ENCODE measurements at places on chromosomes 1 and 21. TPM values are rescaled to one million over a fixed set of nuclear protein-coding genes. Genes with fewer than 3 reads are reported as not detected.

The MRTO4 gene
- 29.5 TPM for polyA plus RNA-seq

The KPRP gene
- not detected for polyA plus RNA-seq

The CDK18 gene
- 53.2 TPM for polyA plus RNA-seq

The RGS16 gene
- polyA plus RNA-seq, result 1.7 TPM

DNA sequence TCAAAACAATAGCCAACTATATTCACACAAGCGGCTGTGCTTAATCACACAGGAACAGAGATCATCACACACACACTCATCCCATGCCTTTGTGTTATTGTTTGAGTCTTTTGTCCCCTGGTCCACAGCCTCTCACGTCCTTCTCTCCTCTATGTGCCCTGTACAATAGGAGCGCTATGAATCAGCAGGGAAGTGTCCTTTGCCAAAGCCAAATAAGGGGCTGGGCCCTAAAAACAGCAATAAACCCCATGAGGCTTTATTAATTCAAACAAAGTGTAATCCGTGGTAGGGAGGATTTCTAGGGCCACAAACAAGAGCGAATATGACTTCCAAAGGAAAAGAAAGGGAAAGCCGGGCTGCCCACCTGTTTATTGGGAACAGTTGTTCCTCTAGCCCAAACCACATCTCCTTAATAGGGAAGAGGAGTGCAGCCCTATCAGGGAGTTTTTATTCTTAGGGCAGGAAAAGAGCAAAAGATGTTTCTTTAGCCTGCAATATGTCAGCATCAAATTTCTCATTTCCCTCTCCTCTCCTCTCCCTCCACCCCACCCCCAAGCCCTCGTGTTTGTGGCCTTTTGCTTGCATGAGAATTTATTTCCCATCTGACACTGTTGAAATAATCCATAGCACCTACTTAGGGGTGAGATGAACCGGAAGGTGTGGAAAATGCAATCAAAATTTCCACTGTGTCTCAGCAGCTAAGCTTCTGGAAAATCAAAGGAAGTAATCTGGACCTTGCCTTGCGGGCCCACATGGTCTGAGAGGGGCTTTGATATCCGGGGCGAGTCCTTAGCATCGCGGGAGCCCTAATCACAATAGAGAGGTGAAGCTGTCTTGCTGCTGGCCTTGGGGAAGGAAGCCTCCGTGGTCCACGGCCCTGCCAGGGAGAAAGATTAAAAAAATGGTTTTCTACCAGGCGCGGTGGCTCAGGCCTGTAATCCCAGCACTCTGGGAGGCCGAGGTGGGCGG lies 45.3 kb upstream of the ITPKB start:
- DNase-seq, result no peak

DNA sequence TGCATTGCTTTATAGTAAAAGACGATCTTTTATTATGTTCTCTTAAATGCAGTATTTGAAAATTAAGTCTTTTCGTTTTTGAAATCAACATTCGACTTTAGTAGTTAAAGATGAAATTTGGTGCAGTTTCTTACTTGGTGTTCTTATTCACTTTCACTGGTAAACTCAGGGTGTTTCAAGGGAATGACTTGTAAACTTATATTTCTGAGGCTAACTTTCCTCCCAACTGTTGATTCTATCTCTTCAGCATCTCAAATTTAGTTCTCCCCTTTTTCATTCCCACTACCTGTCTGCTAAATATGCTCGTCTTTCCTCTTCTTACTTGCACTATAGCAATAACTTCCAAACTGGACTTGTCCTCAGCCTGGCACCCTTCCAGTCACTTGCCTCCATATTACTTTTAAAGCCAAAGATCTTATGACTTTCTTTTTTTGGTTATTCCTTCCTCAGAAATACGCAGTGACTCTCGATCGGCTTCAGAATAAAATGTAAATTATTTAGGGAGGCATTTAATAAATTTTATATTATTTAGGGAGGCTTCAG lies 988 bp downstream of the SLC35A3 start:
- no peak for DNase-seq

- no peak for DNase-seq
Observed at GRCh38 chr1:239303289-239303688, 83.1 kb upstream of the CHRM3 start.

DNA sequence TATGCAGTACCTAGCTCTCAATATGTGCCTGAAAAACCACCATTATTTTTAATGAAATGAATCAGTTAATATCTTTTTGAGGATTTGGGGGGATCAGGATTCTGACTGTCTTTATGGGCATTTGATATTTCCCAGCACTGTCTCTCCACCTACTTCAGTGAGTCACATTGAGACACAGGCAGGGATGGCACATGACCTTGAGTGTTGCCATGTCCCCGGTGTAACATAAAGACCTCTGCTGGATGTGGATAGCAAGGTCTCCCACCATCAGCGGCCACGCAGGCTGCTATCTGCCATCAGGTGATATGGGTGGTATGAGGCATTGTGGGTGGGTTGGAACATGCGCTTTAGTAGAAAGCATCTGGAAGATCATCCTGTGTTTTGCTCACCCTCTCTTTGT lies 103.2 kb downstream of the RGL1 start:
- no peak for DNase-seq

GRCh38 chr1:50419192-50419906 lies 3.9 kb downstream of the DMRTA2 start:
- DNase-seq, result no peak

GRCh38 chr1:211616231-211616964 lies 37.4 kb upstream of the SLC30A1 start:
- no peak for DNase-seq
